Stimulated activated CD4-positive, alpha-beta T cell treated with anti-CD3 and anti-CD28 coated beads, Interleukin-1b, Interleukin-23, amount 100 ng/mL, for 1 hour (primary cell): ENCODE measurements at places on chromosomes 3 and 15.

DNA sequence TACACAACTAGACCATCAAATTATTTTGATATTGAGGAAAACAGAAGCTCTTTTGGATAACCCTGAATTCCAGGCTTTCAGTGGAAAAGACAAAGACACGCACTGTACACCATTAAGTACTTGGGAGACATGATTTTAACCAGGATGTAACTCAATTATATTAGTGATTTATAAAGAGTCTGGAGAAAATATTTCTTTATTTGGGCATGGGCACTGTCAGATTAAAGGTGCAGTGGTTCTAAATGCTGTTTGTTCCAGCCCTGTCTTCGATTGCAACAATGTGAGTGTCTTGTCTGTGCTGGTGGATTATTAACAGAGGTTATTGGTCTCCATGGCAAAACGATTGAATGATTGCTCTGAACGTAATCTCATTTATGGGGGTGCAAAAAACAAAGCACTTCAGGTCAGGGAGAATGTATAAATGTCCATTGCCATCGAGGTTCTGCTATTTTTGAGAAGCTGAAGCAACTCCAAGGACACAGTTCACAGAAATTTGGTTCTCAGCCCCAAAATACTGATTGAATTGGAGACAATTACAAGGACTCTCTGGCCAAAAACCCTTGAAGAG, at the start of gene TM4SF4:
TSS of gene TM4SF4 (plus strand) at position 448 of the 568 bp plus-strand sequence. CDS start 181 bp downstream, outside the sequence.
- no peak for DNase-seq

GRCh38 chr3:82676356-82677026, 915.0 kb upstream of the GBE1 start:
- no peak for DNase-seq

DNA sequence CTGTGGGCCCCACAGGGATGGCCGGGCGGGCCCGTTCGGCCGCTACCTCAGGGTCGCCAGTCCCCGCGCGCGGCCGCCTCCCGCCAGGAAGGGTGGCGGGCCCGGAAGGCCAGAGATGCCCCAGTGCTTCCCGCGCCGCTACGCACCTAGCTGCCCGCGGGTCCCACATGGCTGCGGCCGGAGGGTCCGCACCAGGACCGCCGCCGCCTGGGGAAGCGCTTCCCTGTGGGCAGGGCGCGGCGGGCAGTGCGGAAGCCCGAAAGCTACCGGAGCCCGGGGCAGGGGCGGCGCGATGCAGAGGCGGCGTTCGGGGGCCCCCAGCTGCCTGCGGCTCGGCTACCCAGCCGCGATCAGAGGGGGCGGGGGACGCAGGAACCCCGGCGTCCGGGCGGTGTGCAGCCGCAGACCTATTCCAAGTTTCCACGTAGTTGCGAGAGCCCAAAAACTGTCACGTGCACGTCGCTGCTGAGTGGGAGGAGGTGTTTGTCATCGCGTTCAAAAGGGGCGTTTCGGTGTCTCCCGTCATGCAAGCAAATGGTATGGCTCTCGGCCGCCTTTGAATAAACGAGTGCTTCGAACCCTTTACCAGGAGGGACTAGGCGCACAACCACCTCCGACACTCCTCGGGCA, at the start of gene TRANK1:
TSS of gene TRANK1 (minus strand) at position 414 of the 630 bp plus-strand sequence. CDS start at position 169, 245 bp downstream.
- peak; percentile 53 for DNase-seq

DNA sequence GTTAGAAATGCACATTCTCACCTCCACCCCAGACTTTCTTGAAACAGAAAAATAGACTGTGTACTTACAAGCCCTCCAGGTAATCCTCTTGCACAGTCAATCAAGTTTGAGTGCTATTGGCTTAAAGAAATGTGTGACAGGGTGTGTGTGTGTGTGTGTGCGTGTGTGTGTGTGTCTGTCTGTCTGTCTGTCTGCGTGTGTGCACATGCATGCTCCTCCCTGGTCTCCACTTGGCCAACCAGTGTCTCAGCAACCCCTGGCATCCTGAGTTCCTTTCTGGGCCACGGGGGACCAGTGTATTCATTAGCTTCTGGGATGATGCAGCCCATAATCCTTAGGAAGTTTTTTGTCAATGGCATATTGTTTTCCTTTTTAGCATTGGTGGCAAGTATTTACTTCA, 128.8 kb upstream of the IL12A start:
- DNase-seq: no peak

GRCh38 chr3:112084980-112085705, 1.0 kb upstream of the C3orf52 start:
- no peak for DNase-seq
